ENCODE measurements at places on chromosomes 6 and 20.

- no peak for DNase-seq
Measured at GRCh38 chr20:24868396-24868927, 80.6 kb upstream of the CST7 start.

DNA sequence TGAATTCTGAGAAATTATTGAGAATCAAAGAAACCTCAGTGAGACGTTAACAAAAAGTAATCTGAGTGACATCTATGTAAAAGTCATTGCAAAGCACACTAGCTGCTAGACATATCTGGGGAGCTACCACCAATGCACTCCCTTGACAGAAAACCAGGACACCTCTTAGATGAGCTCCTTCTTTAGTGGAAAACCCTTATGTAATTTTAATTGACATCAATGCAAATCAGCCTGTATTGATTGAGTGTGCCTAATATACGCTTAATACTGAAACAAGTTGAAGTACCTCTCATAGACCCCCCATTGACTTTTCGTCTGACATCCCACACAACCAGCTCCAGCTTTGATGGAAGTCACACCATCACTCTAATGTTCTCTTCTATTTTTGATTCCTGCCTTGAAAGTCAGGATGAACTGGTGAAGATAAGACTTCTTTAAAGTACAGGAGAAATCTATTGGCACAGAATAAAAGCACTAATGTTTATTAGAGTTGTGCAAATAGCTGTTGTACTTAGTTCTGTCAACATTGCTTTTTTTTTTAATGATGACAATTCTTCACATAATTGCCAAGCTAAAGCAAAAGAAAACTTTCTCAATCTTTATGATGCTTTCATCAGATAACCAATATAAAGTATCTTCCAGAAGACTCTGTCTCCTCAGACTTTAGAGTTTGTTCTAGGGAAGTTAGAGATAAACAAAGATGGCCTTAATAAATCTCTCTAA, 98.0 kb upstream of the FAM8A1 start:
- no peak for DNase-seq

- DNase-seq: no peak
Measured at GRCh38 chr6:82063574-82063973, 184.0 kb downstream of the IBTK start.

DNA sequence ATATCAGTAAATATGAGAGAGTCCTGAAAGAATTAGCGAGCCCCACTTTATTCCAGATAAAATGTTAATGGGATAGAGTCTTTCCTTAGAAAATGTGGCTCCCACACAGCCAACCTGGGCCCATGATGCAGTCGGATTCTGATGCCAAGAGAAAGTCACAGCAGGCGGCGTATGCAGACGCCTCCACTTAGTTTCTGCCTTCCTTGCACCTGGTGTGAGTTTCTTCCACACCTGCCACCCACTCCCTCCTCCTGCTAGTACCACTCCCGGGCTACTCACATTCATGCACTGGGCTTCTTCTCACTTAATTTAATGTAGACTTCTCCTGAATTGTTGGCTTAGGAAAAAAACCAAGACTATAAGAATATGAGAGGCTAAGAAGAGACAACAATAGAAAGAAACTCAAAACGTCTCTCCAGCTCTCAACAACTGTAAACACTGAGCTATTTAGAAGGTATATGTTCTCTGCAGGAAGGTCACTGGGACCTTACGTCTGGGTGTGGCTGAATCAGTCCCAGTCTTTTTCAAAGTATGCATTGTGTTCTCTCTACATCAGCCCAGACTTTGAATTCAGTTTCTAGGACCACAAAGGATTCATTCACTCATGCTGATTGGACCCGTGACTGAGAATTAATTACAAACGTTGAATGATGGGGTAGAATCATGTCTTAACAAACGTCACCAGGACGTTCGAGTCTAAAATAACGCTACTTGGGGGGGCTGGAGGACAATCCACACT, 70.4 kb downstream of the GCNT2 start:
- no peak for DNase-seq

- DNase-seq: no peak
Measured at GRCh38 chr6:142787422-142787821, 157.6 kb downstream of the HIVEP2 start.

DNA sequence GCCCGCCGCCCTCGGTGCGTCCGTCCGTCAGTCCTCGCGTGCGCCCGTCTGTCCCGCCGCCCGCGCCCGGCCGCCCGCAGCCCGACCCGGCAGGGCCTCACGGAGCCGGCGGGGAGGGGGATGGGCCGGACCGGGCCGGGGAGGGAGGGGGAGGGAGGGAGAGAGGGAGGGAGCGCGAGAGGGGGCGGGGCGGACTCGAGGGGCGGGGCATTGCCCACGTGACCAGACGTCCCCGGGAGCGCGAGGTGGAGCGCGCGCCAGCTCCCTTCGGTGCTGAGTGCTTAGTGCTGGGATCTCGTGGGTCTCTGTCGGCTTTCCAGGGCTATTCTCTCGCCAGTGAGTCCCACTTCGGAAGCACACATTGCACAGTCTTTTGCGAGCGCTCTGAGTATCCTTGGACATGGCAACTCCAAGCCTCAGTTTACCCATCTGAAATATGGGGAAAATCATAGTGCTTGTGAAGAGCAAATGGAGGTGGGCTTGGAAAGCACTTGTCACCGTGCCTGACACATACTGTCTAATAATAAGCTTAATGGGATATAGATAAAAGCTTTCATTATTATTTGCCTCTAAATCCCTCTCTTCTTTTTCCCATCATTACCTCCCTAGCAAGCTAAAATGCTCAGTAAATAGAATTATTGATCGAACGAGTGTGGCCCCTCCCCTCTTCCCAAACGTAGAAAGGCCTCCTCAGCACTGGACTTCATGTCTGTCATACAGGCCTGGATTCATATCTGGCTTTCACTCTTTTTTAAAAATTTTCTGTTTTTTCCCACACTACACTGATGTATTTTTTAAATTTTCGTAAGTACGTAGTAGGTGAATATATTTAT, at the start of gene NCOA6:
NCOA6 (minus strand) TSS at position 122 of the 833 bp plus-strand sequence. CDS start 43,296 bp downstream, outside the sequence.
- peak; percentile 85 for DNase-seq

DNA sequence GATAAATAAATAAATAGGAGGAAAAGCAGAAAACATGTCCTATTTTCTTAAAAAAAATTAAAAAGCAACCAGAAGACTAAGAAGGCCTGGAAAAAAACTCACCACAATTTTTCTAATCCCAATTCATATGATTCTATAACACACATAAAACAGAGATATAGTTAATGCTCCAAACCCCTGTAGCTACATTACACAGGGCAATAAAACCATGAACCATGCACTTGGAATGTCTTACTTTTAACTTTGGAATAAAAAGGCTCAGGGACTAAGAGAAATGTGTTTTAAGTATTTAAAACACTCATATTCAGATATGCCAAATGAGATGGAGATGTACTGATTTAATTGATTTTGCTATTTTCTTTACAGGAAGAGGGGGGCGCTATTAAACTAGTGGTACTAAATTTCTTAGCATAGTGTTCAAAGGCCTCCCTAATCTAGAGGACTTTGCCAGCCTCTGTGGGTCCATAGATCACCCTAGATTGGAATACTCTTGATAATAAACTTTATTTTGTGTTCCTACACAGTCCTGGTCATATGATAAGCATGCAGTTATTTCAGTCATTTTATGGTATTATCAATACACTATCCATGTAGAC, 30.3 kb upstream of the GCM1 start:
- no peak for DNase-seq

DNA sequence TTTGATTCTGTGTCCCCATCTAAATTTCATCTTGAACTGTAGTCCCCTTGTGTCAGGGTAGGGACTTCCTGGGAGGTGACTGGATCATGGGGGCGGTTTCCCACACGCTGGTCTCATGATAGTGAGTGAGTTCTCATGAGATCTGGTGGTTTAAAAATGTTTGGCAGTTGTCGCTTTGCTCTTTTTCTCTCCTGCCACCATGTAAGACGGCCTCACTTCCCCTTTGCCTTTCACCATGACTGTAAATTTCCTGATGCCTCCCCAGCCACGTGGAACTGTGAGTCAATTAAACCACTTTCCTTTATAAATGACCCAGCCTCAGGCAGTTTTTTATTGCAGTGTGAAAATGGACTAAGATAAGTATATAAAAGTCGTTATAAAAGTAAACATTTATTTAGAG, 80.5 kb upstream of the SGK1 start:
- no peak for DNase-seq

DNA sequence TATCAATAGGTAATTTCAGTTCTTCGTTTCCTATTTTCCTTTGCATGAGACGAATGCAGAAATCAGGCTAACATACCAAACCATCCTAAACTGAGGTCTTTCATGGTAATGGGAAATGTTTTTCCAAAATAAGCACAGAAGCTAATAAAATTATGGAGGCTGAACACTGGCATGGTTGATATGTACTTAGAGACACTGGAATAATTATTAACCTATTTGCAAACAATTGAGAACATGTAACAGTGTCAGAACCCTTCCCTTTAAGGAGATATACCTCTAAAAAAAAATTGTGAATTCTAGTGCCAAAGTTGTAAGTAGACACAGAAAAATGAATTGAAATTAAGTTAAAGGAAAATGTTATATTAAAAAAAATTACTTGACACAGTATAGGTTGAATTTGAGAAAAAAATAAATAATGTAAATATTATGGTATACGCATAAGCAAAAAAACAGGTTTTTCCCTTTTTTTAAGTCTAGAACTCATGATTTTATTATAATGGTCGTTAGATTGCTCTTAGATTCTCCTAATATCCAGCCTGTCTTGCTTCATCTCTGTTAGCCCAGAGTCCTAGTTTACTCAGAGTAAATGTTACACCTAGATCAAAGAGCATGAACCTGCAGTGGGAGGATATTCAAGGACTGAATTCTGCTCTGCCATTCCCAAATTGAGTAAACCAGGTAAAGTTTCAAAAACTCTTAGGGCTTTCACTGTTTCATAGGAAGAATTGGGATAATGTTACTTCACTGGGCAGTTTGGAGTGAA, 1.7 kb downstream of the SLC17A2 start:
- DNase-seq: no peak

DNA sequence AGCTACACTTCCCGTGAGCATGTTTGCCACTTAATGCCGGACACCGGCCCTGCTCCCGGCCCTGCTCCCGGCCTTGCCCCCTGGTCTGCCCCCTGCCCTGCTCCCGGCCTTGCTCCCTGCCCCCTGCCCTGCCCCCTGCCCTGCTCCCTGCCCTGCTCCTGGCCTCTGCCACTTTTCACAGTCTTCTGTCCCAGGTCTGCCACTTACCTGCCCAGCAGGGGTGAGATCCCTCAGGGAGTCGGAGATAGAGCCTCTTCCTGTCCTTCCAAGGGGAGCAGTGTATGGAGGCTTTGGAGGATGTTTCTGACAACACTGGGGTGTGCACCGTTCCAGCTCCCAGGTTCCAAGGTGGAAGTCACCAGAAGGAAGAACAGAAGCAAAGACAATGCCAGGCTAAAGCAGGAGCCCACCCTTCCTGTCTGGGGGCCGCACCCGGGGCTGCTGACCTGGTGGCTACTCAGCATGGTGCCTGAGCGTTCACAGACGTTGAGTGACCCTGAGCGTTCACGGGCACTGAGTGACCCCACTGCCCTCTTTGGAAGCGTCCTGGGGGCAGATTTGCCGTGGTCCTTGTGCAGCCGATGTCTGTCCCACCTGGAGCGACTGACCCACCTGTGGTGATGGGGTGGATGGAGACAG, 199.8 kb downstream of the DLL1 start:
- DNase-seq: peak; percentile 39

GRCh38 chr6:73180763-73181619, 44.3 kb downstream of the KHDC1L start:
- DNase-seq: no peak

DNA sequence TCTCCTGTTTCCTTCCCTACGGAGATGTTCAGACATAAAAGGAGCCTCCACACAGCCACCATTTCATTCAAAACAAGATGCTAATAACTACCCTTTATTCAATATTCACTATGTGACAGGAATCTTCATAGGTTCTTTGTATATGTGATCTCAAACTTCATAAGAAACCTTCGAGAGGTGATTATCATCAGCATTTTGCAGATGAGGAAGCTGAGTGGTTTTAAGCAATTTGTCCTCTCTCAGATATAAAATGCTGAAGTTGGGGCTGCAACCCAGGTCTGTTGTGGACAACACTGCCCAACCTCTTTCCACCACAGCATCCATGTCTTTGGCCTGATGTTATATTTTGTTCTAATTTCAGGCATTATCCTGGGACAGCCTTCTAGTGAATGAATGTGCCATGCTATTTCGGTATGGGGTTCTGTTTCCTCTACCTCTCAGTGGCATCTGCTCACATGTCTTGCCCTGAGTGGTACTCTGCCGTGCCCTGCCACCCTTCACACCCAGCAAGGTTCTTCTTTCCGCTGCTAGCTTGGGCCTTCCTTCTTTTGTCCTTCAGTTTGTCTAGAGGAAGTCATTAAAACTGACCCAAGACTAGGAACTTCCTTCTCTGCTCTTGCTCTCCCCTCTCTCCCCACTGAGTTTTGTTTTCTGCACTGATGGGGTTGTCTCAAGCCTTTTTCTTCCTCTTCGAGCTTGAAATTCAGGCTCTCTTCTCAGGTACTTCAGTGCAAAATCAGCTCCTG, 300.9 kb upstream of the PRDM1 start:
- no peak for DNase-seq

- DNase-seq: no peak
Measured at GRCh38 chr6:72617721-72618120, 4.1 kb upstream of the KCNQ5 start.

- DNase-seq: no peak
Measured at GRCh38 chr6:72844614-72845013, 222.8 kb downstream of the KCNQ5 start.

DNA sequence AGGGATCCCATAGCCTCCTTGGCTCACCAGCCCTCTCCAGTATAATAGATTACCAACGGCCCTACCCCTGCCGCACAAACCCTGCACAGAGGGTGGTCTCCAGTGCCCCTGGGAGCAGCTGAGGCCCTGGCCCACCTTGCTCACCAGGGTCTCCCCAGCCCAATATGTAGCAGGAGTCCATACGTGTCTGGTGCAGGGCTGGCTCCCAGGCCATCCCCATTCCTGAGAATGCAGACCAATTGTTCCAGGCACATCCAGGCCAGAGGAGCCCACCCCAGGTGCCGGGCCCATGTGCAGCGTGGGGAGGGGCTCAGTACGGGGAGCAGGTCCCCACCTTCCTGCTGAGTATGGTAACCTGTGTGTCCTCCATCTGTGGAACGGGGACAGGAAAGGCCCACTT, 251.9 kb downstream of the TAF4 start:
- DNase-seq: no peak

GRCh38 chr6:33104887-33105286, 29.1 kb downstream of the HLA-DPB1 start:
- no peak for DNase-seq

- DNase-seq: no peak
Measured at GRCh38 chr6:157169226-157169625, 154.1 kb downstream of the TMEM242 start.

GRCh38 chr6:1665214-1665613, 55.5 kb downstream of the FOXC1 start:
- DNase-seq: no peak
